ENCODE measurements at places on chromosomes 5 and 9.
A peak's percentile ranks its signal among the peaks of the same experiment; 100 is the strongest.

DNA sequence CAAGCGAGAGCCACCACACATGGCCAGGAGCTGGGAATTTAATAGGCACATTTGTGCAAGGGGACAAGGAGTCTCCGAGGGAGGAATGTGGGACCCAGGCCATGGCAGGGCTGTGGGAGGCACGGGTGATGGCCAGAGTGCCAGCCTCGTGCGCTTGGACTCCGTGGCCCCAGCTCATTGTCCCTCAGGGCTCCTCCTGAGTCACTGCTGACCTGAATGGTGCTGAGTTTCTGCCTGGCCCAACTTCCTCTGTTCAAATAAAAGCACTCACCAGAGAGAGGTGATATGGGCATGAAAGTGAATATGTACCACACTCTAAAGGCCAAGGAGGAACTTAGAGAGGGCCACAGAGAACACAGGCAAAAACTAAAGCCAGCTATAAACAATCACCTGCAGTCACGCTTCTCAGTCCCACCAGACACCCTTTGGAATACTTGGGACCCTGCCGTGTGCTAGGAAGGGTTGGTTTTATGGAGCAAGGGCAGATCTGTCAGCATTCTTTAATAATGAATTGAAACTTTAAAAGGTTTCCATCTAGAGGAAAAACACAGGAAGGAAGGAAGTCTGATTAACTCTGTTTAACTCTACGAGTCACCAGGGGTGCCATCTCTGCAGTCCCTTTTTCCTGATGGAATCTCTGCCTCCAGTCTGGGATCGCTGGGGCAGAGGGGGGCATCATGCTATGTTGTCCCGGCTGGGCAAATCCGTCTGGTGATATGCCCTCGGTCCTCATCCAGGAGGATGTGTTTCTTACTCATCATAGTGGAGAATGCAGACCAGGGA lies 25.1 kb upstream of the UBE2QL1 start:
- no peak for DNase-seq

DNA sequence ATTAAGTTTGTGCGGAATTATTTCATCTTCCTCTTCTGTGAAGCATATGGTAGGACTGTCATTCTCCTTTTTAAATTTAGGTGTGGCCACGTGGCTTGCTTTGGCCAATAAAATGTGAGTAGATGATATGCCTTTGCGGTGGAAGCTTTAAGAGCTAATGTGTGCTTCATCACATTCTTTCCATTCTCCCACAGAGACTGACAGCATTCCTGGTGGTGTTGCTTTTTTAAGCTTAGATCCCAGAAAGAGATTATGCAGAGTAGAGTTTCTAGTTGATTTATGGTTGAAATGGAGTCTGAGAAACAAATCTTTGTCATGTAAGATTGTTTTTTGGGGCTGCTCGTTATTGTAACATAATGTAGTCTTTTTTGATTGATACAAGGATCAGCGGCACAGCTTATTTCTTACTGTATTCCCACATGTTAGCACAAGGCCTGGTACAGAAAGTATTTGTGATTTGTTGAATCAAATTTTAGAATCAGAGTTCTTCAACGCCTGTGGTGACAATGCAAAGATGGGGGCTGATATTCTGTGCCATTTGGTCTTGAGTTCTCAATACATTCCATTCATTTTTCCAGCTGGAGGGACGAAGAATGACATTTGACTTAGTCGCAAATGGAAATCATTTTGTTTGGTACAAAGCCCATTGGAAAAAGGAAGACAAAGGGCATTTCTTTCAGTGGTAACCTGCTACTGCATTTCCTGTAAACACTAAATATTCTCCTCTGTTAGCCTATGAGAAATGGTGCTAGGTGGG lies 209.9 kb upstream of the VLDLR start:
- DNase-seq, result peak; percentile 53

DNA sequence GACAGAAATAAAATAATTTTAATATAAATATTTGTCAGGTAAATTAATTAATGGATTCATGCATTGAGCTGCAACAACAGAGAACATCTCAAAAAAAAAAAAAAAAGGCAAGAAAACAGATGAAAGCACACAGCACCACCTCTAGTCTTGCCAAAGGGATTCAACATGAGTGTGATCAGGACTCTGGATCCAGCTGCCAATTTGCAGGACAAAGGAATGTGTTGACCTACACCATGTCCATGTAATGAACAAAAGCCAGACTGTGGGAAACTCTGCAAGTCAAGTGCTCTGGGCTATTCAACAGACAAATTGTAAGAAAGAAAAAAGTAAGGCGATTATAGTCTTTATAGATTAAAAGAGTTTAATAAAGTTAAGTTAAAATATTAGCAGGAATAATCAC lies 769.3 kb downstream of the TLR4 start:
- DNase-seq, result no peak

- no peak for DNase-seq
These were observed 14.6 kb upstream of the ACOT12 start for GRCh38 chr5:81408496-81408895.

GRCh38 chr5:181120306-181120705 lies 10.7 kb downstream of the OR2V1 start:
- DNase-seq, result peak; percentile 54

- DNase-seq, result peak; percentile 43
These were observed 136.7 kb downstream of the CAVIN4 start for GRCh38 chr9:100714372-100715099.

DNA sequence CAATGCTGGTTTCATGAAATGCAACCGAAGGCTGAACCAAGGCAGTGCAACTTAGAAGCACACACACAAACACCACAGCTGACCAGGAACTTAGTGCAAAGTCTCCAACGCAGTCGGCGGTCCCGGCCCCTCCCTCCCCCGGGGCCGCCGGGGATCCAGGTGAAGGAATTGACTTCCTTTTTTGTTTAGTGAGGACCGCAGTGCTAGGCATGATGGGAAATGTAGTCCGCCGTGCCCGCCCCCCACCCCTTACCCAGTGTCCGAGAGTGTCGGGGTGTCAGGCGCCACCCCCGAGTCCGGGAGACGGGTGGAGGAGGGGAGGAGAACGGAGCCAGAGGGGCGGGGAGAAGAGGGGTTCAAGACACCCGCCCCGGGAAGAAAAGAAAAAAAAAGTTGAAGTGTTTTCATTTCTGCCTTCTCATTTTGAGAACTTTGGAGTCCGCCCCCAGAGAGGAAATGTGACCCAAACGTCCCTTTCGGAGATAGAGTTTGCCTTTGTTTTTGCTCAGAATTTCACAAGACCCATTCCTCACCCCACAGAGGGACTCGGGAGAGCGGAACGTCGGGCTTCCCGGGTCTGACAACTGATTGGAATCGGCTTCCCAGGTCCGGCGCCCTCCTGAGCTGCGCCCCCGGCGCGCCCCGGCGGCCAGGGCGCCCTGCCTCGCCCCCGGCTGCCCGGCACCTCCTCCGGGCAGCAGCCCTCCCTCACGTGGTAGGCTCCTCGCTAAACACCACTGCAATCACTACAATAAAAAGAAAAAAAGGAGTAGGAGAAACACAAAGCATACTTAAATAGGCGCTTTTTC lies 2.0 kb downstream of the IER5L start:
- peak; percentile 84 for DNase-seq

- no peak for DNase-seq
These were observed 31.5 kb upstream of the FAM170A start for GRCh38 chr5:119597728-119598298.

DNA sequence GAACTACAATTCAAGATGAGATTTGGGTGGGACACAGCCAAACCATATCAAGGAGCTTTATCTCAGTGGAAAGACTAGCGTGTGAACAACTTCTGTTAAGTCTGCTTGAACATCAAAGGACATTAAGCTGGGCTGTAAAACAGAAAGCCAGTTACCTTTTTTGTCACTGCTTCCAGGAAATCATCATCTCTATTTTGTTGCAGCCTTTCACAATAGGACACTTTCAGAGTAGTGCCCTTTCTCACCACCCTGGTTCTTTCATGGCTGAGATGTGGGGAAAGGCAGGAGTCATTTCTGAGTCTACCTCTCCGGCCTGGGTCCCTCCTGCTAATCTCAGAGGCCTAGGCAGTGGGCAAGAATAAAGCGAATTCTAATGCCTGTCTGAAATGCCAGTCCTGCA lies 96.2 kb upstream of the PPP1R2B start:
- no peak for DNase-seq

DNA sequence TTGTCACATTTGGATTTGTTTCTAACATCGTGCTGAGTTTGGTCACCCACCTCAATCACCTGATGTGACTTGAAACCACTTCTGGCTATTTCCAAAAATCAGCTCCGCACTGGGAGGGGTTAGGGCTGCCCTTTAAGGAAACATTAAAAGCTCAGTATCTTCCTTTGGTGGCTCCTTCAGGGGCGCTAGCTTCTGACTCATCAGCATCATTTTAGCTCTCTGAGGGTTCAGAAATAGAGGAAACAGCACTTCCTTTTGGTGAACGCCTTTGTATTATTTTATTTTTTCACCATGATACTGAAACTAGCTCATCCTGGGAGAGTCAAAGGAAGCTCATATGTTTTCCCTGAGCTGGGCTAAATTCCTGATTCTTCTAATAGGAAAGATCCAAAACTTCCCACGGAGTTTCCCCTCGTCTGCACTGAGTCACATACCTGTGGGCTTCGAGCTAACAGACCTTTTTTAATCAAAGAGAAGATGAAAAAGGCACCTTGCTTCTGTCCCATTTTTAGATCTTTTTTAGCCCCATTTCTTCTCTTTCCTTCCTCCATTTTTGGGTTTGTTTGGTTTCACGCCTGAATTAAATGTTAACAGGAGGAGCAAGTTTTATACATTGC lies 48.2 kb downstream of the ROPN1L start:
- no peak for DNase-seq

- DNase-seq, result no peak
These were observed 50.3 kb downstream of the COL5A1 start for GRCh38 chr9:134691695-134692572.

- DNase-seq, result no peak
These were observed 128.8 kb downstream of the OLFM1 start for GRCh38 chr9:135216236-135216635.

- no peak for DNase-seq
These were observed 13.8 kb downstream of the AOPEP start for GRCh38 chr9:94740145-94740840.

GRCh38 chr5:126143622-126144021 lies 279.6 kb upstream of the GRAMD2B start:
- no peak for DNase-seq

- DNase-seq, result no peak
These were observed 39.8 kb upstream of the COL5A1 start for GRCh38 chr9:134601764-134602163.

DNA sequence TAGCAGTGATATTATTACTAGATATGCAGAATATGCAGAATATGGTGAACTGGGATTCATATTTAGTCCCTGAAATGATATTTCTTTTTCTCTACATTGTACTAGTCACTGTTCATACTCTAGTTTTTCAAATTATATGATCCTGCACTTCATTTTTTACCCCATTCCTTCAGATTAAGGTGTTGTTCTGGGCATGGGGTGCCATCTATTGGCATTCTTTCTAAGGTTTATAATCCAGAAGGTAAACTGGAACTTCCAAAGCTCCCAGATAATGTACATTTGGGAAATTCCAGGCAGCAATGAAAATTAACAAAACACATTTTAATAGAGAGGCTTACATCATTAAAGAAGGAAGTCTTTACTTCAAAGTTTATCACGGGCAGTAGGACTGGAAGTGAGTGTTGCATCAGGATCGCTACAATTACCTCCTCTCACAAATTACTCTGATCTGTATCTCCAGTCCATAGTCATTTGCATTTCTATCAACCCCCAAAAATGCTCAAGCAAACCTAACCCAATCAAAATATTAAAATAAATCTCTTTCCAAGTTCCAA lies 12.5 kb downstream of the RFX3 start:
- no peak for DNase-seq

- DNase-seq, result no peak
These were observed 29.2 kb downstream of the DEPDC1B start for GRCh38 chr5:60670749-60671148.

DNA sequence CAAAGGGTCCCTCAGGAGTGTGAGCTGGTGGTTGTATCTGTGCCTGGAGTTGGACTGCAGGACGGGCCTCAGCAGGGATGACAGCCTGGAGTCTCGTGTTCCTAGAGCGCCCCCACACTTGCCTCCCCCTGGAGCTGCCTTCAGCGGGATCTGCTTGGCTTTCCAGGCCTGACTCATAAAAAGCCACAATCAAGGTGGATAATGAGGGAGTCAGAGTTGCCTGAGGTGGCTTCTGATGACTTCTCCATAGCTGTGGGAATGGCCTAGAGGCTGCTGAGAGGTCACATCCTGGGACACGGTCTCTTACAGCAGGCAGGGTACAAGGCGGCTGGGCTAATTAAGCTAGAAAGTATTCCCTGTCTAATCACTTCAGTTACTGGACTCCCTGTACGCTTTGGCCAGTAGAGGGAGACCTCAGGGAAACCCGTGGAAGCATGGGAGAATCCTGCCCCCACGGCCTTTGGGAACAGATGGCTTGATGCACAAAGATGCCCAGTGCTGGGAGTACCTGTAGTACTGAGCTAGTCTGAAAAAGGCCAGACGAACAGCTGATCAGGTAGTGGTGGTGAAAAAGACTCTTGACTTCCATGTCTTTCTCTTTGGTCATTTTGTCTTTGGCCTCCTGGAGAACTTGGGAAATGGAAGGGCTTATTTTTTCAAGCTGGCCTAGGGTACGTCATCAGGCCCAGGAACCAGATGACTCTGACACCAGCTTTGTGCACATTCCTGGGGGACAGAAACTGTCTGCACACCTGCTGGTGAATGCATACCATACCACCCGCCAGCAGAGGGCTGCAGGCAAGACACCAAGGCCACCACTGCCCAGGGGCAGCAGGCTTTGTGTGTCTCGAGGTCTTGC lies 16.1 kb upstream of the FRRS1L start:
- peak; percentile 37 for DNase-seq
